ENCODE measurements at places on chromosomes 4 and X. TPM values are rescaled to one million over a fixed set of nuclear protein-coding genes. Genes with fewer than 3 reads are reported as not detected.

MAGEC1 gene
- not detected for total RNA-seq

SLC6A14 gene
- not detected for total RNA-seq

RASGEF1B gene
- 90.8 TPM for total RNA-seq

GBA3 gene
- total RNA-seq: not detected

GRCh38 chr4:173866322-173867026, 336.4 kb upstream of the HAND2 start:
- H3K4me1 ChIP-seq: no peaks in the 10 kb centered on the region
- no peaks in the 10 kb centered on the region for H3K27me3 ChIP-seq
- no peaks in the 10 kb centered on the region for H3K36me3 ChIP-seq
- H3K4me3 ChIP-seq: no peak overlapping the region

RTL5 gene
- total RNA-seq: 1.3 TPM

GRCh38 chr4:61473306-61473705, 273.2 kb downstream of the ADGRL3 start:
- no peaks in the 10 kb centered on the region for H3K36me3 ChIP-seq
- H3K4me3 ChIP-seq: no peak overlapping the region
- H3K4me1 ChIP-seq: no peaks in the 10 kb centered on the region
- DNase-seq: no peak
- H3K27ac ChIP-seq: no peak overlapping the region

DNA sequence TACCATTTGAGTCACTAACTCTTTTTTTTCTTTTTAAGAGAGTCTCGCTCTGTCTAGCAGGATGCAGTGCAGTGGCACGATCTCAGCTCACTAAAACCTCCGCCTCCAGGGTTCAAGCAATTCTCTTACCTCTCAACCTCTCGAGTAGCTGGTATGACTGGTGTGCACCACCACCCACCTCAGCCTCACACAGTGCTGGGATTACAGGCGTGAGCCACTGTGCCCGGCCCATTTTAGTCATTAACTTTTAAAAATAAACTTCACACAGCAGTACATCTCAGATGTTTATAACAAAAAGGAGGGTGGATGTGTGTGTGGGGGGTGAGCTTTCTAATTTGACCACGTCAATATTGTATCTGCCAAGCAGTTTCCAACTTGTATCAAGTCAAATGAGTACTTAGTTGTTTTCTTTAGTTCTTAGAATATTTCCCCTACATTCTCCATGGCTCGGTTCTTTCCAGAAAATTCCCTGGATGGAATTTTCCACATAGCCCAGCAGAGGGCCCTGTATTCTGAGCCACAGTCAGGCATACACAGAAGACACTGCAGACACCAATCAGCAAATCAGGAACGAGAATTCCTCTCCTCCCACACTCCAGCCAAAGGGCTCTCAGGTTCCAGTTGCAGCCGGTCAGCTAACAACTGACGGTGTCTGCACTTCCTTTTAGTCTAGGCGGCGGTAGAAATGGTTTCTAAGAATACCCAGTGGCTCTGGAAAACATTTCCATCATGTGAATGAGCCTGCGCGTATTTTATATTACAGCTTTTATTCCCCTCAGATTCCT, 20.1 kb upstream of the ARAF start:
- no peak overlapping the region for H3K27ac ChIP-seq
- no peak overlapping the region for H3K4me3 ChIP-seq

GPAT3 gene
- 1.2 TPM for total RNA-seq

Measured in natural killer cell (primary cell).